SW480 (cell line): ENCODE measurements at places on chromosomes 2 and 18.
A peak's percentile ranks its signal among the peaks of the same experiment; 100 is the strongest.

DNA sequence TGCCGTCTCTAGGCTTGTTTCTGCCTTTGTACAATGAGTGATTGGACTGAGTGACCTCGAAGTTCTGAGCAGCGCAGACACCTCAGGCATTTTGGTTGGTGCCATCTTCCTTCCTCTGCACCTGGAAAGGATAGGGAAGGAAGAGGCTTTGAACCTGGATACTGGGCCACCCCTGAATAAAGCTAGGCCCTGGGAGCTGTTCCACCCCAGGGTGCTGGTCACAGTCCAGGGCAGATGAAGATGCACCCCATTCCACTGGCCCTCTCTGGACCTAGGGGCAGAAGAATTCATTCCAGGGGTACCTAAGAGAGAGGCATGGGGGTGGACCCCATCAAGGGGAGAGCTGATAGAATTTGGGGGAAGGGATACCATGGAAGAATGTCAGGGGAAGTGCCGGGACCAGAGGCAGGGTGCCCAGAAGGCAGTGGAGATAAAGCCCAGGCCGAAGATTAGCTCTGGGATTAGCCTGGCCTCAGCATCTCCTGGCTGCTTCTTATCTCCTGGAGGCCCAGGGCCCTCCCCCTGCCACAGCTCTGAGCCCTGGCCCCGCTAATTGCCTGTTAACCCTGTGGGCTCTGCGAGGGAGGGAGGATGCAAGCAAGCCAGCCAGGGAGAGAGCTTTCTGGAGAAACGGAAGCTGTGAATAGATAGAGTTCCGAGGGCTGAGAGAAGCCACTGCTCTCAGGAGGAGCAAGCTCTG, 11.4 kb downstream of the ASIC4 start:
- DNase-seq = no peak

GRCh38 chr2:121890041-121890440, 134.6 kb downstream of the TSN start:
- no peak for DNase-seq

- peak; percentile 76 for DNase-seq
These were observed 45.6 kb downstream of the ATOH8 start for GRCh38 chr2:85799215-85799956.

GRCh38 chr18:13412017-13412416, 193.5 kb downstream of the LDLRAD4 start:
- DNase-seq = no peak

- DNase-seq = no peak
These were observed 105.9 kb downstream of the PXDN start for GRCh38 chr2:1638281-1638860.

GRCh38 chr2:191048073-191048472, 34.1 kb upstream of the STAT1 start:
- no peak for DNase-seq

DNA sequence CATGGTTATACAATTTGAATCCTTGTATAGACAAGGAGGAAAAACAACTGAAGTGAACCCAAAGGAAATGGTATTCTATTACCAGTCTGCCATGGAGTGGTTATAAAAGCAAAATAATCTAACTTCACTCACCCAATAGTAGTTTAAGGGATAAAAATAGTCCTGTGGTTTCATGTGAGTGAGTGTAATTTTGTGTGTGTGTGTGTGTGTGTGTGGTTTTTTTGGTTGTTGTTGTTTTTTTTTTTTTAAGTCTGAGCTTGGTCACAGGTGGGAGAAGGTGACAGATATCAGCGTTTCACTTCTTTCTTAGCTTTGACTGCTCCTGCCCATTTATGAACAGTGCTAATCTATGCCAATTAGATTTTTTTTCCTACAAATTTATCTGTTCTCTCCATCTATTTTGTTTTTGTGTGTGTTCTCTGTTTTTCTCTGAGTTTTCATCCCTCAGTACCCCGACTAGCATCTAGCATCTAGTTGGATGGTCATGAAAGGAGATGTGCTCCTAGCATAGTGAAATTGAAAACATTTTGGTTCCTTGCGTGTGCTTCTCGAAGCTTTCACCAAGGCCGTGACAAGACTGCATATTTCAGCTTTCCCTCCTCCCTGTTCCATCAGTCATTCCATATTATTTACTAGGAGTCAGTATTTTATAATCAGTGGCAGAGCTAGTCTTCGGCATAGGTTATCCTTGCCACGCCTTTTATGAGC, 200.1 kb upstream of the DTNA start:
- DNase-seq = no peak

DNA sequence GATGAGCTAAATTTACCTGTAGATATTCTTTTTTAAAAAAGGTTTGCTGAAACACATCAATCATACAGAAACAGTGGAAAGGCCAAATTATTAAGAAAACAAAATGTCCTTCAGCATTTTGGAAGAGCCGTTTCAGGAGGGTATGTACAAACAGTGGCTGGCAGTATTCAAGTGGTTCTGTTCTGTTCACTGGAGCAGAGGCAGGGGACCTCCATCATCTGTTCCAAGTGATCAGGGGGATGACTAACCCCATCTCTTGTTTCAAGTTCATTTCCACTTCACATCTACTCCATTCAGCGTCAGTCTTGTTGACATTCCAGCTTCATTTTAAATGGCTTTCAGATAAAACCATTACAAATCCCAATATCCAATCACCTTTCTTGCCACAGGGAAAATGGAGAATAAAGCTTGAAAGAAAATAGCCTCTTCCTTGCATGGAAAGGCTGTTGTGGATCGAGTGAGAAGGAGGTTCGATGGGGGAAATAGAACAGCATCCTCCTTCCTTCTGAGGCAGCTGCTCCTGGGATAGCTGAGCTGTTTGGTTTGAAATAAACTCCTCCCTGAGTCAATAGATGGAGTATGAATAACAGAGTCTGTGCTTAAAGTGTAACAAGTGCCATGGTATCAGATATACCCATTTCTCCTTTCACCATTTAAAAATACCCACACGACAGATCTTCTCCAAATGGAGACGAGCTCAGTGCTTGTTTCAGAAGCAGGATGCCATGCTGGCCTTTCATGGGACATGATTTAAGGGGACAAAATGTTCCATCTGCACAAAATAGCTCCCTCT, 63.7 kb upstream of the OTOF start:
- no peak for DNase-seq

- DNase-seq = no peak
These were observed 97.0 kb upstream of the CD226 start for GRCh38 chr18:70044632-70045031.
